ENCODE measurements at places on chromosomes 5 and 9.
A peak's percentile ranks its signal among the peaks of the same experiment; 100 is the strongest.

- H3K27me3 ChIP-seq: no peaks in the 10 kb centered on the region
- H3K36me3 ChIP-seq: no peaks in the 10 kb centered on the region
- no peak overlapping the region for H3K27ac ChIP-seq
- no peaks in the 10 kb centered on the region for H3K4me1 ChIP-seq
- peak; percentile 28 for DNase-seq
- H3K4me3 ChIP-seq: no peak overlapping the region
Measured at GRCh38 chr5:122195802-122196394, 66.6 kb downstream of the ZNF474 start.

- no peak overlapping the region for H3K27ac ChIP-seq
- H3K36me3 ChIP-seq: no peaks in the 10 kb centered on the region
- H3K27me3 ChIP-seq: no peaks in the 10 kb centered on the region
- H3K4me3 ChIP-seq: no peak overlapping the region
- H3K4me1 ChIP-seq: no peaks in the 10 kb centered on the region
- no peak for DNase-seq
Measured at GRCh38 chr9:9592104-9592503, 1020.7 kb downstream of the PTPRD start.

DNA sequence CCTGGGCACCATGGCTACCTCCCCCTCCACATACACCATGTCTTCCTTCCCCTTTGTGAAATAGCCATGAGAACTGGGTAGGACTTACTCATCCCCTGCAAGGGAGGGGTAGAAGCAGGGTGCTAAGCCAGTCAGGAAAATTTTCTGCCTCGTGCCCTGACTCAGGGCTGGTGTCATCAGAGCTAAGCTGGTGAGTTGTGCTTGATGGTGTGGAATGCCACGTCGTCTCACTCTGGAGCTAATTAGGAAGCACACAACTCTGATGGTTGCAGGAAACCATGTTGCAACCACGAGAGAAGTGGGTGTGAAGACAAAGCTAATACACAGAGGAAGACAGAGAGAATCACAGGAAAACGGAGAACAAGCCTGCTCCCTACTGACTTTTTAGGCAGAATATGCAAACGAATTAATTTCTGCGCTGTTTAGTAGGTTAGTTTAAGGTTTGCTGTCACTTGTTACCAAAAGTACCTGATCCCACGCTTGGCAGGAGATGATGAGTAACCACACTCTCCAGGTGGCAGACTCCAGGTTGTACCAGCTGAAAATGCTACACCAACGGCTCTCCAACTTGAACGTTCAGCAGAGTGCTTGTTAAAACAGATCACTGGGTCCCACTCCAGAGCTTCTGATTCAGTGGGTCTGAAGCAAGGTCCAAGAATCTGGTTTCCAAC, 54.5 kb downstream of the STK10 start:
- no peak overlapping the region for H3K27ac ChIP-seq
- H3K4me3 ChIP-seq: no peak overlapping the region
- no peak for DNase-seq
- H3K27me3 ChIP-seq: no peaks in the 10 kb centered on the region

DNA sequence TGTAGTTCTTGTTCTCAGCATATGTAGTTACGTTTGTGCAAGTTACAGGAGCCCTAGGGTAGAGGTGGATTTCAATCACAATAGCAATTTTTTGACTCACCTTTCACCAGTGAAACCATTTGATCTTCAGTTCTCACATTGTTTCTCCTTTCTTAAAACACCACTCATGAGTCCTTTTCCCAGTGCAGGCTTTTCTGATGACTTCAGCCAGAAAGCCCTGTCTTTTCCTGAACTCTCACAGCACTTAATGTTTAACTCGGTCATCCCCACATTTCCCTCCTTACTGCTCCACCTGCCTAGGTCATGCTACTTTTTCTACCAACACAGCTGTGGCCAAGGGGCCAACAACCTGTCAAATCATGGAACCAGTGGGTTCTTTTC, 37.9 kb downstream of the ARHGEF28 start:
- H3K36me3 ChIP-seq: no peaks in the 10 kb centered on the region
- H3K27ac ChIP-seq: no peak overlapping the region
- H3K4me1 ChIP-seq: no peaks in the 10 kb centered on the region
- no peak for DNase-seq

- no peak for DNase-seq
- H3K27me3 ChIP-seq: no peaks in the 10 kb centered on the region
- H3K27ac ChIP-seq: no peak overlapping the region
- no peak overlapping the region for H3K4me3 ChIP-seq
Measured at GRCh38 chr5:172245703-172246125, 37.9 kb downstream of the UBTD2 start.

DNA sequence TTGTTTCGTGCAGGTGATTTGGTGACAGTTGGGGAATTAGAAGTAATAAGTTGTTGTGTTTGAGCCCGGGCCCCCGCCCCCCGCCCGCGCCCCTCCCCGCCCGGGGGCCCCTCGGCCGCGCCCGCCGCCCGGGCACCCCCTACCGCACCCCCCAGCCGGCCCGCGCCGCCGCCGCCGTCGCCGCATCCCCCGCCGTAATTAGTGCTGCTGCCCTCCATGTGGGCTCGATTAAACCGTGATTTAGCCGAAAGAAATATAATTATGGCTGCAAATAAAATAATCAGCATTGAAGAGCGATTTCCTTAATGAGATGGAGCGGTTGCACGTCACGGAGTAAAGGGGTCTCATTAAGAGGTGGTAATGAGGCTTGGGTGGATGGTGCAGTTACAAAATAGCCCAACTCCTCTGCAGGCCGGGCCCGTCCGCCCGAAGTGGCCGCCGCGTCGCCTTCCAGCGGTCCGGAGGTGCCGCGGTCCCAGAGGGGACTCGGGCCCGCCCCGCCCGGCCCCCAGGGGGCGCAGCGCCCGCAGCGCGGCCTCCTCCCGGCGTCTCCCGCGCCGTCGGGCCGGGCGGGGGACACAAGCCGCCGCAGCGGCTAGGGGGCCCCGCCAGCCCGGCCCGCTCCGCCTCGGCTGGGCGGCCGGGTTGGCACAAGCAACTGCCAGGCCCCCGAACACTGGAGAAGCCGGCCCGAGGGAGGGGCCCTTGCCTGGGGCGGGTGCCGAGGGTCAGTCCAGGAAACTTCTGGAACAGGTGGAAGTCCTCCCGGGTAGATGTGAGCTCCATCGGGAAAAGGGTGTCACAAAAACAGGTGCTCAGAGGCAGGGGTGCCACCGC, 6.9 kb upstream of the OTP start:
- peak overlapping the region; percentile 52 for H3K4me3 ChIP-seq
- H3K36me3 ChIP-seq: no peaks in the 10 kb centered on the region
- no peak overlapping the region for H3K27ac ChIP-seq
- H3K27me3 ChIP-seq: no peaks in the 10 kb centered on the region
- 0 out of 2 replicates have a peak, but pooled peaks cover 3% of the 10 kb centered on the region for H3K4me1 ChIP-seq

- H3K27me3 ChIP-seq: no peaks in the 10 kb centered on the region
- no peak overlapping the region for H3K4me3 ChIP-seq
- H3K27ac ChIP-seq: no peak overlapping the region
- H3K36me3 ChIP-seq: no peaks in the 10 kb centered on the region
- DNase-seq: no peak
Measured at GRCh38 chr5:89992201-89992600, 417.4 kb downstream of the CETN3 start.

- H3K36me3 ChIP-seq: no peaks in the 10 kb centered on the region
- H3K4me1 ChIP-seq: peaks cover 19% of the 10 kb centered on the region
- peak overlapping the region; percentile 70 for H3K27ac ChIP-seq
- no peak overlapping the region for H3K4me3 ChIP-seq
- H3K27me3 ChIP-seq: no peaks in the 10 kb centered on the region
- no peak for DNase-seq
Measured at GRCh38 chr9:136312436-136312835, 8.5 kb upstream of the CCDC187 start.

- no peaks in the 10 kb centered on the region for H3K27me3 ChIP-seq
- no peaks in the 10 kb centered on the region for H3K4me1 ChIP-seq
- DNase-seq: no peak
- no peak overlapping the region for H3K4me3 ChIP-seq
- no peak overlapping the region for H3K27ac ChIP-seq
Measured at GRCh38 chr5:30103052-30103451, 1090.4 kb upstream of the CDH6 start.

DNA sequence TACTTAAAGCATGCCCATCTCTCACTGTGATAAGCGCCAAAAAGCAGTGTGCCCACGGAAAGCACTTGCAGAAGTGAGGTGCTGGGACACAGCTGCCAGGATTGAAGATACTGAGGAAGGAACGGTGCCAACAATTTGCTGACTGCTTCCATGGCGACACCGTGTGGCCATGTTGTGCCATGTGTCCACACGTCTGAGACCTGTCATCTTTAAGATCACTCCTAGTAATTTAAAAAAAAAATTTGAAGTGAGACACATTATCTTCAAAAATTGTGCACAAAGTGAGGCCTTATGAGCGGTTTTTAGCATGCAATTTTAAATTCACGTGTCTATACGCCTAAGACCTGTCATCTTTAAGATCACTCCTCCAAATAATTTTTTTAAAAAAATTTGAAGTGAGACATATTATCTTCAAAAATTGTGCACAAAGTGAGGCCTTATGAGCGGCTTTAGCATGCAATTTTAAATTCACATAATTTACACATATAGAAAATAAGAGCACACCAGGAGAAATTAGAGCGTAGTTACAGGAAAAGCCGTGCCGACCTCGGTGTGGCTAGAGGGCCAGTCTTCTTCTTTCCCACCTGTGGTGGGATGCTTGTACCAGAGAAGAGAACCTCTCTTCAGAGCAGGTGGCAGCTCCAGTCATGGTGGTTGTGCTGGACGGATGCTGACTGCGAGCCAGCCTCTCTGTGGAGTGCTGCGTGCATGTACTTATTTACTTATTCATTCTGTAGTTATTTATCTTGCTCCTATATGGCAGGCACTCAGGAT, 21.4 kb upstream of the FLT4 start:
- peaks cover 3% of the 10 kb centered on the region for H3K4me1 ChIP-seq
- no peaks in the 10 kb centered on the region for H3K27me3 ChIP-seq
- no peaks in the 10 kb centered on the region for H3K36me3 ChIP-seq
- no peak overlapping the region for H3K4me3 ChIP-seq

DNA sequence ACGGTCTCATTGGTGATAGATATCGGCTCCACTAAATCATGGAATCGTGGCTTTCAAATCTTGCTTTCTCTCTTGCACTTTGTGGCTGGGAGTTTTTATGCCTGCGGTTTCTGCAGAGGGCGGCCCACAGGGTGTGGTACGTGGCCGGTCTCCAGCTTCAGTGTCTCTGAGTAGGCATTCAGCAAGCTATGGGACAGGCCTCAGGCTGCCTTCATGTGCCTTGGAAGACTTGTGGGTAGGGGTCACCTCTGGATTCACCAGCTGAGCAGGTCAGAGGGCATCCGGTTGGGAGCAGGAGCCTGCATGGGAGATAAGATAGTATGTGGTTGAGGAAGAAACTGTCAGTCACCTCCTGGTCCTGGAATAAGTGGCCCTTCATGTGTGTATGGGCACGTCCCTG, 47.7 kb downstream of the AMBP start:
- no peak for DNase-seq
- no peak overlapping the region for H3K4me3 ChIP-seq
- H3K27me3 ChIP-seq: no peaks in the 10 kb centered on the region
- no peaks in the 10 kb centered on the region for H3K4me1 ChIP-seq

- no peak for DNase-seq
- H3K36me3 ChIP-seq: peaks cover 3% of the 10 kb centered on the region
- no peak overlapping the region for H3K27ac ChIP-seq
- no peak overlapping the region for H3K4me3 ChIP-seq
Measured at GRCh38 chr9:95874303-95874988, 1.0 kb upstream of the ERCC6L2 start.

Data from HCT116 (cell line).